PC-9 (cell line): ENCODE measurements at places on chromosomes 16 and 17. TPM values are rescaled to one million over a fixed set of nuclear protein-coding genes. Genes with fewer than 3 reads are reported as not detected.

The PRAC1 gene
- total RNA-seq: not detected in 2 replicates

- DNase-seq: peak; percentile 90
Measured at GRCh38 chr16:66696669-66697630, at the start of gene CMTM4. Gene CMTM4 (minus strand): TSS chr16:66696743. CDS start chr16:66696525, 218 bp downstream.

The CLEC18B gene
- total RNA-seq: 0.58 and 2.2 TPM in 2 replicates

DNA sequence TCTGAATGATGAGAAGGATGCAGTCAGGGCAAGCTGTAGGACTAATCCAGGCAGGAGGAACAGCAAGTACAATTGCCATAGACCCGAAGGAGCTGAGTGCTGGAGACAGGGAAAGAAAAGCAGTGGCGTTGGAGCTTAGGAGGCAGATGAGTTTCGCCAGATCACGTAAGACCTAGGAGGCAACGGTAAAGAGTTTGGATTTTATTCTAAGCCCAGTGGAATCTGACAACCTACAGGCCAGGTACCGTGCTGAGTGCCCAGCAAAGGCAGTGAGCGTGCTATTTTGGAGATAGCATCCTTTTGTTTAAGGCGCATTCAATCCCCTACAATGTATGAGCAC, 1.2 kb downstream of the USP43 start:
- DNase-seq: no peak

The TSNAXIP1 gene
- total RNA-seq: 1.9 and 2.2 TPM in 2 replicates

The PPM1E gene
- total RNA-seq: 0.04 and 0.05 TPM in 2 replicates

The CTRL gene
- 1.3 and 1.7 TPM in 2 replicates for total RNA-seq

- DNase-seq: no peak
Measured at GRCh38 chr17:33016920-33017319, 25.3 kb downstream of the SPACA3 start.

- DNase-seq: no peak
Measured at GRCh38 chr17:29905086-29905878, 24.7 kb downstream of the SSH2 start.

The SLFN5 gene
- total RNA-seq: 16.1 and 17.3 TPM in 2 replicates

DNA sequence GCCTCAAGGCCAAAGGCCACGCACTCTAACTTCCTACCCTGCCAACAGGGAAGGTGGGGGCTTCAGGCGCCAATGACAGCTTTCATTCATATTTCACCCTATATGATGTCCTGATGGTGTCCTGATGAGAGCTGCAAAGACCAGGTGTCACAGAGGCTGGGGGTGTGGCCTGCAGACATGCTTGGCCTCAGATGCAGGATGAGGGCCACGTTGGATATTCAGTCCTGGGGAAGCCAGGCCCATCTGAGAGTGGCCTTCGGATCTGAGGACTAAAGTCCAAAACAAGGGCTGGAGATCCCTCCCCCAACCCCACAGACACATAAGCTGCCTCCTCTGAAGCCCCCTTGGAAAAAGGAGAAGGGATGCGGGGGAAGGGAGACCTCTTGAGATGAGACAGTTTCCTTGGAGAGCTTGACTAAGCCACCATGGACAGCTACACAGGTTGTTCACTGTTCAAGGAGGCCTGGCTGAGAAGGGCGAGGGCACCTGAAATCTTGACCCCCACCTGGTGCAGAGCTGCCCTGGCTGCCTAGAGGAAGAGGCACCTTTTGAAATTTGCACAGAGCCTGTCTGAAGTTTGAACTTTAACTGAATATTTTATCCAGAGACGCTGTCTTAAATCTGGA, 24.3 kb upstream of the GSG1L start:
- DNase-seq: no peak

GRCh38 chr17:43924558-43924957, 17.2 kb upstream of the MPP2 start:
- no peak for DNase-seq

The KRT15 gene
- total RNA-seq: 41.9 and 49.9 TPM in 2 replicates

- DNase-seq: no peak
Measured at GRCh38 chr16:84446596-84447392, 57.7 kb downstream of the MEAK7 start.
